Osteocyte (in vitro differentiated cells): ENCODE measurements at places on chromosomes 11 and 22. TPM values are rescaled to one million over a fixed set of nuclear protein-coding genes. Genes with fewer than 3 reads are reported as not detected.

- H3K27ac ChIP-seq: no peak overlapping the region
- no peaks in the 10 kb centered on the region for H3K4me1 ChIP-seq
- H3K36me3 ChIP-seq: peaks cover under 1% of the 10 kb centered on the region
- H3K4me3 ChIP-seq: no peak overlapping the region
- no peaks in the 10 kb centered on the region for H3K27me3 ChIP-seq
- DNase-seq: no peak
These were observed 11.1 kb downstream of the E2F8 start for GRCh38 chr11:19229671-19230070.

The TUBA8 gene
- 1.8 TPM in 2 replicates for total RNA-seq

The RAG2 gene
- total RNA-seq: not detected in 2 replicates

The OR8G5 gene
- total RNA-seq: not detected in 2 replicates

The OR10A2 gene
- total RNA-seq: not detected in 2 replicates

The FREY1 gene
- total RNA-seq: 0.81 and 1.5 TPM in 2 replicates

The IRAG1 gene
- 22.2 and 24.0 TPM in 2 replicates for total RNA-seq

DNA sequence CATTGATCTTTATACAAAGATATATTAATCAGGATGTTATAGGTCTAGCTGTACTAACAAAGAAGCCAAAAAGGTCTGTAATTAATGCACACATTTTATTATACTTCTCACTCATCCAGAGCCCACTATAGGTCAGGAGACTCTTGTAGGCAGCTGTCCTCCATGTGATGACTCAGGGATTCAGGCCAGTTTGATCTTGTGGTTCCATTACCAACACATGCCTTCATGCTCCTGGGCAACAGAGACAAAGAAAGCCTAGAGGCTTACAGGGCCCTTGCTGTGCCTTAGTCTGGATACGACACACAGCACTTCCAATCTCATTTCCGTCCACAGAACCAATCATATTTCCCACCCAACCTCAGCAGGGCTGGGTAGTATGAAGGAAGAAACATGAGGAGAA, 150.3 kb upstream of the NCAM1 start:
- H3K27ac ChIP-seq: no peak overlapping the region
- no peaks in the 10 kb centered on the region for H3K27me3 ChIP-seq
- H3K36me3 ChIP-seq: no peaks in the 10 kb centered on the region
- no peaks in the 10 kb centered on the region for H3K4me1 ChIP-seq
- no peak for DNase-seq

DNA sequence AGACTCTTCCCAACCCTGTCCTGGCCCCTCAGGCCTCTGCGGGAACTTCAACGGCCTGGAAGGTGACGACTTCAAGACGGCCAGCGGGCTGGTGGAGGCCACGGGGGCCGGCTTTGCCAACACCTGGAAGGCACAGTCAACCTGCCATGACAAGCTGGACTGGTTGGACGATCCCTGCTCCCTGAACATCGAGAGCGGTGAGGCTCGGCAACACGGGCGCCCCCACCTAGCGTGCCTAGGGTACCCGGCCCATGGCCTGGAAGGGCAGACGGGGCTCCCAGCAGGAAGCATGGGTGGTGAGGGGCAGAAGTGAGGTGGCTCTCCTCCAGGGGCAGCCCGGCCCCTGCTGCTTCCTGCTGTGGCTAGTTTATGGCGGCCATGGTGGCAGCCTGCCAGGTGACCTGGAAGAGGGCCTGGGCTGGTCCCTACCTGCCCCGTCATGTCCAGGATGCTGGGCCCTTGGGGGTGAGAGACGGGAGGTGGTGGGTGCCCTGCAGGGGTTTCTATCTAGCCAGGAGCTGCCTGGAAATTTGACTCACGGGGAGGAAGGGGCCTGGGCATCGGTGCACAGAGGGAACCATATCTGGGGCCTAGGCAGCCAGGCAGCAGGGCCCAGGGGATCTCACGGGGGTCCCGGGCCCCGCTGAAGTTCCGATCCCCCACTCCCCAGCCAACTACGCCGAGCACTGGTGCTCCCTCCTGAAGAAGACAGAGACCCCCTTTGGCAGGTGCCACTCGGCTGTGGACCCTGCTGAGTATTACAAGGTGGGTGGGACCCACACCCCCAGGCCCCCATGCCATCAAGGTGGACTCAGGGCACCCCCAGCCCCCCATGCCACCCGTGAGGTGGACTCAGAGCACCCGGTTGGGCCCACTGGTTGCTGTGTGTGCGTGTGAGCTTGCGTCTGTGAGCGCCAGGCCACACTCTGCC, 9.2 kb downstream of the MUC2 start:
- no peaks in the 10 kb centered on the region for H3K27me3 ChIP-seq
- H3K36me3 ChIP-seq: no peaks in the 10 kb centered on the region
- H3K4me1 ChIP-seq: no peaks in the 10 kb centered on the region
- H3K4me3 ChIP-seq: no peak overlapping the region
- DNase-seq: no peak

DNA sequence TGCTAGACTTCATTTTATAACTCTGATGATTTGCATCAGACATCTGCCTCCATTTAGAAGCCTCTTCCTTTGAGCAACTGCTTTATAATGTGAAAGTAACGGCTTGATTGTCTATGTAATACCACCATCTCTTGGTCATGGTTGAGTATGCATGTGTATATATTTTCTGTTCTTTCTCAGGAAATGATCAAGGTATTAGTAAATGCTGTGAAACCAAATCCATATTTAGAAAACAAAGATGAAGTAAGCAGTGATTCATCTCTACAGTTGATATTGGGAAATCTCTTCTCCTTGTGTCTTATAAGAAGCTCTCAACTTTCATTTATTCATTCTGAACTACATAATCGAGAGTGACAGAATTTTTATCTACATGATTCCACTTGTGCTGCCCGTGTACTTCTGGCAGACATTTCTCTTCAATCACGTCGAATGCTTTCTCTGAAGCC, 104.6 kb upstream of the ANO3 start:
- no peak overlapping the region for H3K27ac ChIP-seq
- H3K4me1 ChIP-seq: peaks cover 21% of the 10 kb centered on the region
- H3K36me3 ChIP-seq: no peaks in the 10 kb centered on the region
- no peak for DNase-seq
- no peak overlapping the region for H3K4me3 ChIP-seq

The CLMP gene
- total RNA-seq: 22.7 and 24.8 TPM in 2 replicates

The CD248 gene
- 68.7 and 70.9 TPM in 2 replicates for total RNA-seq

The TIGD3 gene
- total RNA-seq: 0.16 and 0.24 TPM in 2 replicates

The LINC01488 gene
- not detected in 2 replicates for total RNA-seq

DNA sequence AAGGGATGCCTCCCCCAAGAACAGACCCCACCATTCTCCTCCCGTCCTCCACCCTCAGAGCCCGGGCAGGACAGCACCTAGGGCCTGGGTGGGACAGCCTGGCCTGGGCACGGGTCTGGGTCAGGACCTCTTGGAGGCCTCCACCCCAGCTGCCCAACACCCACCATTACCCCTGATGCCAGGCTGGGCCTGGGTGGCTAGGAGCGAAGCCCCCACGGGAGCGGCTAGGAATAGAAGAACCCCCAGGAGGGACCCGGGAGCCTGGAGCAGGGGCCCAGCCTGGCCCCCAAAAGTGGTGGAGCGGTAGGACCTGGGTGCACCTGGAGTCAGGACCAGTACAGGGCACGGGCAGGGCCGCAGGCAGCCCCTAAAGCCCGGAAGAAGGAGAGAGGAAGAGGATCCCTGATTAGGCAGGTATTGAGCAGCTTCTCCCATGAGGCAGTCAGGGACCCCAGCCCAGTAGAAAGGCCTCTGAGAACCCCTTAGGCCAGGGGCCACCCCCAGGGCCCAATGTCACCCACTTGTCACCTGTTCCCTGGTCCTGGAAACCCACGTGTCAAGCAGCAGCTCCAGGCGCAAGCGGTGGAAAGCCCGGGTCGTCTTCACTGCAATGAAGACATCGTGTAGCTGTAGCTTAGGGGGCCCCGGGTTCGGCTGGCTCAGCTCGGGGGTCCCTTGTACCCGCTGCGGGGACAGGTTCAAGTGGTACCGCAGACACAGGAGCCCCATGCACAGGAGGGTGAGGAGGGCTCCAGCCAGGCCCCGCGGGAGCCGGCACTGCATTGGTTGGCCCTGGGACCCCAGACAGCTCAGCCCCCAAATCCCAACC, 575 bp downstream of the MFNG start:
- DNase-seq: no peak
- H3K27ac ChIP-seq: no peak overlapping the region
- no peak overlapping the region for H3K4me3 ChIP-seq
- peaks cover 25% of the 10 kb centered on the region for H3K4me1 ChIP-seq
- peaks cover 10% of the 10 kb centered on the region for H3K36me3 ChIP-seq

The RNF169 gene
- 15.5 and 16.3 TPM in 2 replicates for total RNA-seq

DNA sequence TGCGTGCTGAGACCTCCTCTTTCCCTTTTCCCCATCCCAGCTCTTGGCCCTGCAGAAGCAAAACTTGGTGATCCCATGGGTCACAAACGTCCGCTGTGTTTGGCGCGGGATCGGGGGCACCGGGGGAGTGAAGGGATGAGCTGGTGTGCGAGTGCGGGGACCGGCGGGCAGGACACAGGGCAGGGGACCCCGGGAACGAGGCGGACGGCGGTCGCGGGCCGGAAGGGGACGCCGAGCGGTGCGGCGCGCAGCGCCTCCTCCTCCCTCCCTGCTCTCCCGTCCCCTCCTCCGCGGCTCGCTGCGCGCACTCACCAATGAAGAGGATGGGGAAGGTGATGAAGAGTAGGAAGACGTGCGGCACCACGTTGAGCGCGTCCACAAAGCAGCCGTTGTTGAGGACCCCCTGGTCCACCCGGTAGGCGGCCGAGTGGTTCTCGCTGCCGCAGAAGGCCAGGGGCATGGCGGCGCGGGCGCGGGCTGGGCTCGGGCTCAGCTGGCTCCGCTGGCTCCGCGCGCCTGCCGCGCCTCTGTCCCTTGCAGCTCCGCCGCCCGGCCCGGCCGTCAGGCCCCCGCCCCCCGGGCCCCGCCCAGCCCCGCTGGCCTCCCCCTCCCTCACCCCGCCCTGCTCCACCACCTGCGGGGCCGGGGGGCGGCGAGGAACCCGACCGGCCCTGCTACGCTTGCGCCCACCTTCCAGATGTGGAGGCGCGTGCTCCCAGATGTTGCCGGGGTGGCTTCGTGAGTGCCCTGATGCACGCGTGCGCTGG, at the start of gene ABCC8:
ABCC8 (minus strand) TSS at position 529 of the 767 bp plus-strand sequence; CDS start at position 460, 69 bp downstream.
- H3K27me3 ChIP-seq: peaks cover 86% of the 10 kb centered on the region
- H3K4me1 ChIP-seq: peaks cover 7% of the 10 kb centered on the region
- no peak within 1 kb of the TSS for H3K27ac ChIP-seq

The MB gene
- not detected in 2 replicates for total RNA-seq

- no peak overlapping the region for H3K27ac ChIP-seq
- DNase-seq: no peak
- H3K36me3 ChIP-seq: no peaks in the 10 kb centered on the region
- peaks cover 6% of the 10 kb centered on the region for H3K4me1 ChIP-seq
- H3K4me3 ChIP-seq: no peak overlapping the region
These were observed 30.1 kb downstream of the LRRC10B start for GRCh38 chr11:61538636-61538961.

DNA sequence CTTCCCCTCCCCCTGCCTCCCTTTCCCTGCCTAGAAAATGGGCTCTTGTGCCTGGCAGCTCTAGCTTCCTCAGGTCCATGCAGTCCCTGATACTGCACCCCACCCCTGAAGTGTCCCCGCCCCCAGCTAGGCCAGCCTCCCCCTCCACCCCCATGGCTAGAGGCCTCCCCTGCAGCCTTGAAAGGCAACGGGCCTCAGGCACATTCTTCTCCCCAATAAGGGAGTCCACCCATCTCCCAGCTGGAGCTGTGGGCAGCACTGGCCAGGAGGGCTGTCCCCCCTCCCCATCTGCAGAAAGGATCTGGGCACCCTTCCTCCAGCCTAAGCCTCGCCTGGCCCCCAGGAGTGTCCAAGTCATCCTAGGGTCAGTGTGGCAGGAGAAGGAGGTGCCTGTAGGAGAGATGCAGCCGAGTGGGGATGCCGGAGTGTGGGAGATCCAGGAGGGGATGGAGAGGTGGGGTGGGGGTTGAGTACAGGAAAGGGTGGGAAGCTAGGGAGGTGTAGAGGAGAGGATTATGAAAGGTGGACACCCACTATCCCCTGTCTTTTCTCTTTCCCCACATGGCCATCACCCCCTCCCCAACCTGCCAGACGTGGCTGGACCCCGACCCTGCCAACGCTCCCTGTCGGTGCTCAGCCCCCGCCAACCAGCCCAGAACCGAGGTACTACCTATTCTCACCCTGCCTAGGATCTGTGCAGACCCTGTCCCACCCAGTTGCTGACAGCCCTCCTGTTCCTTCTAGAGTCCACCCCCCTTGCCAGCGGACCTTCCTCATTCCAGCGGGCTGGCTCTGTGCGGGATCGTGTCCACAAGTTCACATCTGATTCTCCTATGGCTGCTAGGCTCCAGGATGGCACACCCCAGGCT, 9.3 kb downstream of the SMTN start:
- no peak for DNase-seq
- peaks cover 1% of the 10 kb centered on the region for H3K4me1 ChIP-seq
- no peak overlapping the region for H3K27ac ChIP-seq
- H3K27me3 ChIP-seq: no peaks in the 10 kb centered on the region
- H3K4me3 ChIP-seq: no peak overlapping the region
- H3K36me3 ChIP-seq: peaks cover 2% of the 10 kb centered on the region

DNA sequence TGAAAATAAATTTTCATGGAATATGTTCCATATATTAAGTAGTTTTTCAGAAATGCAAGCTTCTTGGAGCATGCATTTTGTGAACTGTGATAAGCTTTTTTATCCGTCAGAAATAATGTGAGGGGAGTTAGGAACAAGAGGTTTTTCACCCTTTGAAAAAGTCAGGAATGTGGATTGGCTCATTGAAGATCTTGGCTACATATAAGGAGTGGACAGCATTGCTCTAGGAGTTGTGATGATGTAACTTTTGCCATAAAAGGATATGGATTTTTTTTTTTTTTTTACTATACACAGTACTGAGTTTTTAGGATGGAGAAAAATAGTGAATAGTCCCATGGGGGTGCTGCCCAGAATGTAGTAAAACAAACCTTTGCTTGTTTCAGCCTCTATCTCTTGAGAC, 180.2 kb downstream of the NAV2 start:
- H3K4me3 ChIP-seq: no peak overlapping the region
- no peak for DNase-seq
- no peak overlapping the region for H3K27ac ChIP-seq
- peaks cover 45% of the 10 kb centered on the region for H3K4me1 ChIP-seq
- peaks cover 25% of the 10 kb centered on the region for H3K36me3 ChIP-seq

DNA sequence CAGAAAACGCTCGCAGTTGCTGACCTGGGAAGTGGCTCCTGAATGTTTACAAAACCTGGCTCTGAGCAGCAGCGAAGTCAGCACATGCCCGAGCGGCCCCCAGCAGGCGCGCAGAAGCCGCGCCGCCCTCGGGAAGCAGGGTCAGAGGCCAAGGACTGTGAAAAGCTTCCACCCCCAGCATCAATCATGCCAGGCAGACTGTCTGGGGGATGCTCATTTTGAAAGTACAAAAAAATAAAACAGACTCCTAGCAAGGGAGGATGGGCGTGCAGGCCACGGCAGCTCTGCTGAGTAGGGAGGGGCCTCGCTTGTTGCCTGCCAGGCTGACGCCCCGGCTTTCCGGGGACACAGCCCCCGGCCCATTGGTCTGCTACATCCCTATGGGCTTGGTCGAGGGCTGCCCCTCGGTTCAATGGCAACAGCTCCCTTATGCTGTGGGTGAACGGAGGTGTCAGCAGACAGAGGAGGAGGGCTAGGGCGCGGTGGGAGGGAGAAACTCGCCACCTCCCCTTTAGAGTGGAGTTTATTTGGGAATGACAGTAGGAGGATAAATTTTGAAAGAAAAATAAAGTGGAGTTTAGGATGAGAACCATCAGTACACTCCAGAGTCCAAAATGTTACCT, 37.7 kb upstream of the GNB1L start:
- no peaks in the 10 kb centered on the region for H3K27me3 ChIP-seq
- H3K36me3 ChIP-seq: no peaks in the 10 kb centered on the region
- no peak overlapping the region for H3K4me3 ChIP-seq
- H3K4me1 ChIP-seq: peaks cover 35% of the 10 kb centered on the region
